ENCODE measurements at places on chromosomes 2 and 18.
A peak's percentile ranks its signal among the peaks of the same experiment; 100 is the strongest.

DNA sequence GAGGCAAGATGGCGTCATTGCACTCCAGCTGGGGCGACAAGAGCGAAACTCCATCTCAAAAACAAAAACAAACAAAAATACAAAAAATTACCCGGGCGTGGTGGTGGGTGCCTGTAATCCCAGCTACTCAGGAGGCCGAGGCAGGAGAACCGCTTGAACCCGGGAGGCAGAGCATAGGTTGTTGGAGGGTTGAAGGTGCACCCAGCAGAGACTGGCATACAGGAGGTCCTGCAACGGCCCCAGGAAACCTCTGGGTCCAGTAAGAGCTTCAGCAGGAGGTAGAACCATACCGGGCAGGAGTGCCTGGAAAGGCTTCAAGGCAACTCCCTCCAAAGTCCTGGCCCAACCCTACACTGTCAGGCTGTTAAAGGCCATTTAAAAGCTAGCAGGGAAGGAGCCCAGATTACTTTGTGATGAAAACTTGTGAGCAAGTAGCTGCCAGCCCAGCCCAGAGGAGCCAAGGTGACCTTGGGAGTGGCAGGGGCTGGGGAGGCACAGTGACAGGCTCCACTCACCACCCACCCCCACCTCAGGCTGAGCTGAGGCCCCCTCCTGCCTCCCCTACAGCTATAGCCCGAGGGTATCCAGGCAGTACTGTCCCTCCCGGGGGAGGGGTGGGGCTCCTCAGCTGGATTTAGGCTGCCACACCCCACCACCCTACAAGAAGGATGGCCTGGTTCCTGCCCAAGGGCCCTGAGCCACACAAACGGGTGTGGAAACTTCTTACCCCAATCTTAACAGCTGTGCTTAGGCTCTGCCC is 28.1 kb downstream of the TFCP2L1 start:
- no peak for DNase-seq

DNA sequence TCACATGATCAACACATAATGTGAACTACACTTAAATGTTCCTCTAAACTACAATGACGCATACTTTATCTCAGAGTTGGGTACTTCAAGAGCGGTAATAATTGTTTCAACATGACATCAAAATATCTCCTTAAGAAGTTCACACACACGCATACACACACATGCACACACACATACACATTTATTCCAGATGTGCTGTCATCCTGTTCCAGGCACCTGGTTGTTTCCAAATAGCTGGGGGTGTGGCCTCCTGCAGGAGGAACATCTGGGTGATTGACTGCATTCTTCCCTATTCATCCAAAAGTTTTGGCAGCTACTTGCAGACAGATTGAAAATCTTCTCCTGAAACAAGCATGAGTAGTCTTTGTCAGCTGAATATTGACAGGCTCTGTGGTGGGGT is 37.9 kb upstream of the PIK3C3 start:
- DNase-seq, result no peak

GRCh38 chr2:71339685-71340084 is 8.1 kb downstream of the ZNF638 start:
- DNase-seq, result no peak

GRCh38 chr18:48949050-48949605 is 1.6 kb downstream of the SMAD7 start:
- DNase-seq, result no peak

DNA sequence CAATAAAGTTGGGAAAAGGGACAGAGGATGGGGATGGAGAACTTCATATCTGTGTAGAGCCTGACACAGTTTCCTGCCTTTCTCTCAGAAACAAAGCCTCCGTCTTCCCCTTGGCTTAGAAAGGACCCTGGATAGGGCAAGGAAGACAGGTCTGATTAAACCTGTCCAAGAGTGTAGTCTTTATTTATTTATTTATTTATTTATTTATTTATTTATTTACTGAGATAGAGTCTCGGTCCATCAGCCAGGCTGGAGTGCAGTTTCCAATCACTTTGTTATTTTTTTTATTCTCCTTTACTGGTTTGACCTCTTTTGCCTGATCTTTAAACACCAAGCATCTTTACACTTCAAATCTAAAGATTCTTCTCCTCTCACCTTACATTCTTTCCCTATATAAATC is 10.3 kb downstream of the CCL20 start:
- DNase-seq, result no peak

DNA sequence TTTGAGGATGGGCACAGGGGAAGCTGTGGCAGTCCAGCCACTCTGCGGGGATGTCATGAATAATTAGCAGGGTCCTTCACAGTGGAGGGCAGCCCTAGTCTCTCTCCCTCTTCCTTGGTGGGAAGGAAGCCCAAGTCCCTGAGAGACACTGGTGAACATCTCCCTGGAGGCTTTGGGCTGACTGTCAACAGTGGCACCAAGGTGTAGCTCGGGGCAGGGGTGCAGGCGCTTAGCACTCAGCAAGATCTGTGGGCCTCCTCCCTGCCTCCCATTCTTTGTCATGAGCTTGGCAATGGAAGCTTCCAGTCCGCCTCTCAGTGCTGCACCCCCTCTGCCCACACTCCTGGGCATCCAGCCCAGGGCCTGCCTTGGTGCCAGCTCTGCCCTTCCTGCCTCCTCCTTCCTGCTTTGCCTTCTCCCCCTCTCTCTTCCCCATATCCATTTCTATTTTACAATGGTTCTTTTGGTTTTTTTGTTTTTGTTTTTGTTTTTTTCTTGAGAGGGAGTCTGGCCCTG is 59.4 kb downstream of the STEAP3 start:
- DNase-seq, result no peak

GRCh38 chr2:104043864-104044263 is 810.1 kb upstream of the POU3F3 start:
- no peak for DNase-seq

- DNase-seq, result peak; percentile 47
Observed at GRCh38 chr2:239035361-239035814, 187.5 kb downstream of the TWIST2 start.

DNA sequence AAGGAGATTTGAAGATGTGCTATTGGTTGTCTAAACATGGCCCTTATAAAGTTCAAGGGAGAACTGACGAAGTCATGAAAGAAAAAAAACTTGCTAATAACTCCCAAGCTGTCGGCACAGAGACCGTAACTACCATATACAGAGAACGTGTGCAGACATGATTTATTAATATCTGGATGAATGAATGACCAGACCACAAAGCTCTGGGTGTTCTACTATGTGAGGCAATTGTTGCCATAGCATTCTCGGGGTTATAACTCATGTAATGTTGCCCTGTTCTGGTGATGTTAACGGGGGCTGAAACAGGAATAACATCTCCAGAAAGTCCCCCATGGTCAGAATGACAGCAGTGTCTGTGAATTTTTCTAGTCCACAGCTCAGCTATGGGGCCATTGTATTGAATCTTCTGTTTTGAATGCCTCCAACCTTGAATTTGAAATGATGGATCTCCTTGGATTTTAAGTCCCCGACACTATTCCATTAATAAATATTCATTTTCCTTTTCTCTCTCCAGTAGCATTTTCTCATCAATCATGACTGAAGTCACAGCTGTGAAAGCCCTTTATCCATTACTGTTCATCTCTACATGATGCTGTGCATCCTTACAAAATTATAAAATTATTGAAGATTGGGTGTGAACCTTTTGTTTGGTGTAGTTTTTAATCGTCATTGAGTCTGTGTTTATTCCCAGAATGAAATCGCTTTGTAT is 483.4 kb upstream of the KLHL29 start:
- no peak for DNase-seq

- DNase-seq, result no peak
Observed at GRCh38 chr2:133765658-133766057, 197.4 kb upstream of the NCKAP5 start.

GRCh38 chr2:41657226-41657625 is 390.6 kb upstream of the PKDCC start:
- DNase-seq, result no peak

- peak; percentile 22 for DNase-seq
Observed at GRCh38 chr2:235461763-235462414, 32.0 kb upstream of the AGAP1 start.

DNA sequence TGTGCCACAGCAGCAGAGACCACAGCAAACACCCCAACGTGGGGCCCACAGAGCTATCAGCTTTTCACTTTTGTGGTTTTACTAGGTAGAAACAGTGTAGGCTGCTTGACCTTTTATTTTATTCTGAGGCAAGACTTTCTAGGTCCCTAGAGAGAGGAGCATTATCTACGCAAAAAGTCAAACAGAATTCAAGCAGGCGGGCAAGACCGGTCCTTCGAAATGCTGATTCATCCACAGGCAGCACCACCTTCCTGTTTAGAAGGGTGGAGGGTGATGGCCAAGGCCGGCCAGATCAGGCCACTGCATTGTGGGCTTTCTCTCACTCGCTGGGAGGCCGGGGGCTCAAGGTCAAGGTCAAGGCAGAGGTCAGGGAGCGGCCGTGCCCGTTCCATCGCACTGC is 573.0 kb downstream of the GALR1 start:
- no peak for DNase-seq

DNA sequence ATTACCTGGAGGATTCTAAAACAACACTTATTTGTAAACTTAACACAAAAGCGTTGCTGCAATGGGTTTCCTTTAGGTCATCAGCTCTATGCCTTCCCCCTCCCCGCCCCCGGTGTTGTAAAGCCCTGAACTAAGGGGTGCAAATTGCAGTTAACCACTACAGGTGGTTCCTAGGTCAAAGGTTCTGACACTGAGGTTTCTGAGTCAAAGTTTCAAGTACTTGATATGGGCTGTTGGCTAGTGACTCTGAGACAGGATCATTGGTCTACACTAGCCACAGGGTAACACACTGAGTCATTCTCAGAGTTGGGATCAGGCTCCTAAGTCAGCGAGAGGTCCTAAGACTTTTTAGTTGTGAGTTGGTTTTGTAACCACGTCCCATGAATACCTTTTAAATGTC is 15.4 kb downstream of the IL1B start:
- DNase-seq, result no peak

DNA sequence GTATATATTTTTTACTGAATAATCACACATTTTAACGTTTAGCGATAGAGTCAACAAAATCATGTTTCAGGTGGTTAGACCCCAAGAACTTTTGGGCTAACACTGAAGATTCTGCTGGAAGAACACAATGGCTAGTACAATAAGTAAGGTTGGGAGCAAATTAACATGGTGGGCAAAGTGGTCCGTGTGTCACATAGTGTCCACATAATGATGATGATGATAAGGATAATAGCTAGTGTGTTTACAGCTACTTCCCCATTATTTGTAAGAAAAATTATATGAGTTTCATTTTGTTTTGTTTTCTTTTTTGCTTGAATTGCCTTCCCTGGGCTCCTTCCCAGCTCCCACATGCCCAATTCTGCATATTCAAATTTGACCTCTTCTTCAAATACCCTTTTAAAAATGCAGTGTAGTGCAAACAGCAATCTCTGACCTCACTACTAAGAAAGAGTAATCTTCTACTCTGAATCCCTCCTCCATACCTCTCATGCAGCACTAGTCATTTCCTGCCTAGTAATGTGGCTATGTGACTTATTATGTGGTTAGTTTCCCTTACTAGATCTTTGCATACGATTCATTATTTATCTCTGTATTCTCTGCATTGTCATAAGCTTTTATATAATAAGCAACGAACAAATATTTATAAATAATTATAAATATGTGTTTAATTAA is 16.9 kb upstream of the VPS54 start:
- DNase-seq, result peak; percentile 54

DNA sequence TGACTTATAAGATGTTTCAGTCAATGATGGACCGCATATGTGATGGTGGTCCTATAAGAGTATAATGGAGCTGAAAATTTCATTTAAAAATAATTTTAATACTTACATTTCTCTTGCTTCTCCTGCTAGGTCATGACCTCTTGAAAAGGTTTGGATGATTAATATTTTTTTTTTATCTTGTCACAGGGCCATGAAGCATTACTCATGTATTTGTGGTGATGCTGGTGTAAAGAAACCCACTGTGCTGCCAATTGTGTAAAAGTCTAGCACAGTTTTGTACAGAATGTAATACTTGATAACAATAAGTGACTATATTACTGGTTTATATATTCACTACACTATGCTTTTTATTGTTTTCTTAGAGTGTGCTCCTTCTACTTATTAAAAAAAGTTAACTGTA is 124.2 kb upstream of the CELF4 start:
- no peak for DNase-seq

- no peak for DNase-seq
Observed at GRCh38 chr2:23554054-23554697, 169.2 kb downstream of the KLHL29 start.

GRCh38 chr18:31821545-31822171 is 61.0 kb upstream of the SLC25A52 start:
- DNase-seq, result peak; percentile 38

- DNase-seq, result no peak
Observed at GRCh38 chr2:5846881-5847280, 154.7 kb downstream of the SOX11 start.

DNA sequence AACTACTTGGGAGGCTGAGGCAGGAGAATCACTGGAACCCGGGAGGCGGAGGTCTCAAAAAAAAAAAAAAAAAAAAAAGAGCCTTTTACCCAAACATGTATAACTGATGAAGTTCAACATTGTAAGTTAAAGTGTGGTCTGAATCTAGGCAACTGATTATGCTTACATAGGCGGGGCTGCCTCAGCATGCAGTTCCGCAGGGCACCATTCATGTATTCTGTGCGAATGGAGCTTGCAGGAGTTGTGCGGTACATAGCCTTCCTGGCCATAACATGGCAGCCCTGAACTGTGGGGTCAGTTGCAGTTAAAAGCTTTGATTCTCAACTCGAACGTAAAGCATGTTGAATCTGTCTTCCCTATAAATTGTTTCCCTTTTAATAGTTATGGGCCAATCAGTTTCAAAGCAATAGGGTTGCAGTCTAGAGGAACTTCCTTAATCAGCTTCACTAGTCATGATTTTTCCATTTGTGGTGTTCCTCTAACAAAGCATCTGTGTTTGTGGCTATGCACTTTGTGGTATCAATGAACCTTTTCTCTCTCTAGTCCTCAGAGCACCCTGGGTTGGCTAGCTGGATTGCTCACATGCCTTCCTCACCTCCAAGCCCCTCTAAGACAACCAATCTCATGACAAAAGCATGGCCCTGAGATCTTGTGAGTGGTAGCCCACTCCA is 30.6 kb upstream of the CEP68 start:
- DNase-seq, result peak; percentile 71

GRCh38 chr18:63271148-63271547 is 48.4 kb downstream of the BCL2 start:
- no peak for DNase-seq

GRCh38 chr2:218894151-218894879 is 13.7 kb downstream of the WNT10A start:
- no peak for DNase-seq

GRCh38 chr2:69139778-69140670 is 127.0 kb downstream of the ANTXR1 start:
- no peak for DNase-seq

- no peak for DNase-seq
Observed at GRCh38 chr18:65737471-65737955, 13.3 kb upstream of the CDH7 start.

DNA sequence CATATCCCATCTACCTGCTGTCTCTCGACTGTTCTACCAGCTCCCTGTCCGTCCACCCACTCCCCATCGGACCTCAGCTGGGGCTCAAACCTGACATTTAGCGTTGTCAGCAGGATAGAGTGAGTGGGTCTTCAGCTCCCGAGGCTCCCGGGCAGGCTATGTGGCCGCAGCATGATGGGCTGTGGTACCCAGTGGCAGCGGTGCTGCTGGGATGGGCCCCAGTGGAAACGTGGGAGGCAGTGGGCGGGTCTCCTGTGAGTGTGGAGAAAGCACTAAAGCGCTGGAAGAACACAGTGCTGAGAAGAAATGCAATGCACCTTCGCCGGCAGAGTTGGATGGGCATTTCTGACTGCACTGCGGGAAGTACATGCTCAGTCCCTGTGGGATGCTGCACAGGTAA is 204.8 kb upstream of the SYT4 start:
- DNase-seq, result no peak
